Left colon (tissue), 2 donors: ENCODE measurements at places on chromosomes 13 and 19. TPM values are rescaled to one million over a fixed set of nuclear protein-coding genes. Genes with fewer than 3 reads are reported as not detected.

Gene TEKTIP1
- 3.5 TPM for total RNA-seq

DNA sequence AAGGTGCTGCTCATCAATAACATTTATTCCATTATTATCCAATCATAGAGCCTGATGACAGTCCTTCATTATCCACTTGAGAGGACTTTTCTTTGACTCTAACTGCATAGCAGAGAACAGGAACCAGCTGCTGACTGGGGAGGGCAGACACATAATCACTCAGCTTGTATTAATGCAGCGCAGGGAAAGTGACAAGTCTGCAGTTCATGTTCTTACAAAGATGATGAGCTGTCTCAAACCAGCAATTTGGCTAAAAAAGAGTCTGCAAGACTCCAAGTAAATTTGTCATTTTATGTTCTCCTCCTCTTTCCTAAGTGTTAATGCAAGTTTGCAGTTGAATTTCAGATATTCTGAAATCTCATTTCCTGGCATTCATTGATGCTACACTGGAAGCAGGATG, 40.0 kb upstream of the CBY2 start:
- no peak for DNase-seq

Gene KCNJ14
- 0.34 TPM for total RNA-seq

DNA sequence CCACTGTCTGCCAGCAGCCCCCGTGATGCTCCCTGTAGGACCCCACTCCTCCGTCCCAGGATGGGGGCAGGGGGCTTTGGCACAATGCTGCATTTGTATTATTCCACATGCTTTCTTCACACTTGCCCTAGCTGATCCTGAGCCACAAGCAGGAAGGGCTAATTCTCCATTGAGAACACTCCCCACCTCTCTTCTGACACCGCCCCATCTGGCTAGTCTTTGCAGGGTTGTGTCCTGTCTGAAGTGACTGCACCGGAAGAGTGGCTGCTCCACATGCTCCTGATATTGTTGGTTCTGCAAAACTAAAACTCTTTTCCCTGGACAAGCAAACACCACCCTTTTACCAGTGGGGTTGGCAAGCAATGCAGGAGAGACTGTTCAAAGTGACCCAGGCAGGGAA, 18.0 kb downstream of the ZNF574 start:
- DNase-seq, result no peak

- DNase-seq, result no peak
These were observed 63.1 kb downstream of the SLITRK1 start for GRCh38 chr13:83819156-83819555.

Gene ZNRF4
- total RNA-seq, result not detected
